ENCODE measurements at places on chromosomes 2 and 18. TPM values are rescaled to one million over a fixed set of nuclear protein-coding genes. Genes with fewer than 3 reads are reported as not detected.

GRCh38 chr2:79910643-79911042 lies 393.9 kb downstream of the LRRTM1 start:
- no peak for DNase-seq

GRCh38 chr2:74548900-74549826 lies 4.6 kb downstream of the LOXL3 start:
- DNase-seq, result peak; percentile 78

DNA sequence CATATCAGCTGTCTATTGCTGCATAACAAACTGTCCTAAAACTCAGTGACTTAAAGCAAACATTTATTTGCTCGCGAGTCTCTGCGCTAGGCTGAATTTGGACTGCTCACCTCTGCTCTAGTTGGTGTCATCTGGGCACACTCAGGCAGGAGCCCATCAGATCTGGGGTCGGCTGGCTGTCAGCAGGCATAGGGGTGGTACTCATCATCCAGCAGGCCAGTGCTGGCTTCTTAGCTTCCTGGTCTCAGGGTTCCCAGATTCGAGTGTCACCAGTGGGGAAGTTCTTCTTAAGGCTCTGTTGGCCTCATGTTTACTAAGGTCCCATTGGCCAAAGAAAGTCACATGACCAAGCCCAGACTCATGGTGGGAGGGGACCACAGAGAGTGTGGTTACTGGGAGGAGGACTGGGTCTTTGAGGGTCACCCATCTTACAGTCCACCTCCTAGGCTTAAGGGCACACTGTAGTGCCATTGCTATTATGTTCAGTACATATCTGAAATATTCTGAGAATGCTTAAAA lies 71.6 kb upstream of the ATG16L1 start:
- DNase-seq, result no peak

KLHL41 gene
- 122 TPM for total RNA-seq

VAMP8 gene
- total RNA-seq, result 26.1 TPM

DNA sequence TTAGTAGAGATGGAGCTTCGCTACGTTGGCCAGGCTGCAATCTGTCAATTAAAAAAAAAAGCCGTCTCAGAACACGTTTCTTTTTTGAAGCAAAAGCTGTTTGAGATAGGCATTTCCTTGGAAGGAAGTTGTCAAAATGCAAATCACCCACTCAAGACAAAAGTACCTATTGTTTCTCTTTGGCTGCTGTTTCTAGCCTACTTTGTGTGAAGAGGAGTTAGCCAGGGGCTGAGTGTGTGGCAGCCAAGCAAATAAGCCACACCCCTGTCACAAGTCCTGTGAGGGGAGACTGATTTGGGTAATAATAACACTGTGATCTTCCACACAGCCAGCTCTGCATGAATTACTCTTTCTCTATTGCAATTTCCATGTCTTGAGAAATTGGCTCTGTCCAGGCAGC lies 47.4 kb upstream of the CDCA7 start:
- no peak for DNase-seq

GRCh38 chr2:28676152-28676835 lies 75.3 kb upstream of the PPP1CB start:
- DNase-seq, result no peak

DNA sequence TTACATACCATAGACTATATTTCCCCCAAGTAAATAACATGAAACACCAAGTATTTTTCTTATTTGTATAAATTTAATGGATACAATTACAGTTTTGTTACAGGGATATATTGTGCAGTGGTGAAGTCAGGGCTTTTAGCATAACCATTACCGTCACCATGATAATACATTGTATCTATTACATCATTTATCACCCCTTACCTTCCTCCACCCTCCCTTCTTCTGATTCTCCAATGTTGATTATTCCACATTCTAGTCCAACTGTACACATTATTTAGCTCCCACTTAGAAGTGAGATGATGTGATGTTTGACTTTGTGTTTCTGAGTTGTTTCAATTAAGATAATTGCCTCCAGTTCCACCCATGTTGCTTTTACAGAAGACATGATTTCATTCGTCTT lies 35.2 kb upstream of the NETO1 start:
- DNase-seq, result no peak

GRCh38 chr2:64222351-64222750 lies 78.1 kb upstream of the PELI1 start:
- DNase-seq, result no peak

EPB41L3 gene
- 12.6 TPM for total RNA-seq

GRCh38 chr2:190693533-190694232 lies 44.8 kb downstream of the NAB1 start:
- DNase-seq, result no peak

GRCh38 chr18:62992877-62993365 lies 277.6 kb downstream of the PHLPP1 start:
- DNase-seq, result no peak

TPRKB gene
- 28.3 TPM for total RNA-seq

DNA sequence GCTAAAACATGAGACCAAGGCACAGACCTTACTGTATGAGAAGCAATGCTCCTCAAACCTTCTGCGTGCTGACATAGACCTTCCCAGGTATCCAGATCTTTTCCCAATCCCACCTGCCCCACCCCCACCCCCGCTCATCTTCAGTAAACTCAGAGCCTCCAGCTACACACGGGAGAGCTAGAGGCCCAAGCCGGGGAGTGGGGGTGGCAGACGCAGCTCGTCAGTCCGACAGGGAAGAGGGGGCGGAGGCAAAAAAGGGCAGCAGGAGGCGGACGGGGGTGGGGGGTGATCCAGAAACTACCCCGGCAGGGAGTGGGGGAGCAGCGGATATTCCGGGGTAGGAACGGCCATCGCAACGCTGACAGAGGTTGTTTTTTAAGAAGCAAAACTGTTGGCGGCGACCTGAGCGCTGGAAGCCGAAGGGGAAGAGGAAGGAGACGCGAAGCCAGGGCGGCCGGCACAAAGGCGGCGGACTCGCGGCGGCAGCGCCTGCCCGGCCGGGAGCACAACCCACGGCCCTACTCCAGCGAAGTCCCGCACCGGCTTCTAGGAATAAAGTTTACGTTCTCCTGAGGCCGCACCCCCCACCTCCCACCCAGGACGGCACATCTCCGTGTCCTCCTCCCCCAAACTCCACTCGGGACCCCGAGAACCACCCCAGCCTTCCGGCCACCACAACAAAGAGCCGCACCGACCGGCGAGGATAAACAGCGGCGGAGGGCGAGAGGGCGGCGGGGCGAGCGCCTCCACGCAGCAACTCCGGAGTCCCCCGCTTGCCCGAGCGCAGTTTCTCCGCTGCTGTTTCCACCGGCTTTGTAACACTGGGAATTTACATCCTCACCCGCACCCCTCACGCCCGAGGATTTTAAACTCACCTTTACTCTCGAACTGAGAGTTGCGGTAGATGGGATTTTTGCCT lies 722 bp downstream of the BAZ2B start:
- DNase-seq, result peak; percentile 90

DNER gene
- 17.6 TPM for total RNA-seq

KCNG2 gene
- total RNA-seq, result not detected

KCNIP3 gene
- total RNA-seq, result 5.9 TPM

SNRNP200 gene
- 42.2 TPM for total RNA-seq

DNA sequence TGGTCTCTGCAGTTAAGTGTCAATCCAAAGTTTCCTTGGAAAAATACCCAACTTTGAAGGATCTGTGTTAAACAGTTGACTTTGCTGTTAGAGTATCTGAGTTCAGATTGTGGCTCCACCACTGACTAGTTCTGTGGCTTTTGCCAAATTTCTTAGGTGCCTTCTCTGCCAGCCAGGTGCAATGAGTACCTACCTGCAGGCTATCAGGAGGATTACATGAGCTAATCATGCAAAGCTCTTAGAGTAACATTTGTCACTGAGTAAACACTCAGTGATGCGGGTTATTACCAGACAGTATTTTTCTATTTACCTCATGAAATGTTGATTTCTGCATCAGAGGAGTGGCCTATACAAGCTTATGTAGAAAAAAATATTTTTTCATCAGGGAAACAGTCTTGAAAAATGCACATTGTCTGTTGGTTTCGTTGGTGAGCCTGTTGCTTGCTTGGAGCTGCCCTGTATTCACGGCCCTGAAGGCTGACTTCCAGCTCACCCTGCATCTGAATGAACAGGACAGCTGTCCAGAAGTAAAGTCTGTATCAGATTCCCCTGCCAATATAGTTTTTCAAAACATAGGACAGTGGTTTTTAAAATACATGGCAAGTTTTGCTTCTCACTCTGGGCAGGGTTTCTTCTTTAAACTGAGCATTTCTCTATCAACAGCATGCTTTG lies 235.1 kb downstream of the CDCA7 start:
- no peak for DNase-seq

DNA sequence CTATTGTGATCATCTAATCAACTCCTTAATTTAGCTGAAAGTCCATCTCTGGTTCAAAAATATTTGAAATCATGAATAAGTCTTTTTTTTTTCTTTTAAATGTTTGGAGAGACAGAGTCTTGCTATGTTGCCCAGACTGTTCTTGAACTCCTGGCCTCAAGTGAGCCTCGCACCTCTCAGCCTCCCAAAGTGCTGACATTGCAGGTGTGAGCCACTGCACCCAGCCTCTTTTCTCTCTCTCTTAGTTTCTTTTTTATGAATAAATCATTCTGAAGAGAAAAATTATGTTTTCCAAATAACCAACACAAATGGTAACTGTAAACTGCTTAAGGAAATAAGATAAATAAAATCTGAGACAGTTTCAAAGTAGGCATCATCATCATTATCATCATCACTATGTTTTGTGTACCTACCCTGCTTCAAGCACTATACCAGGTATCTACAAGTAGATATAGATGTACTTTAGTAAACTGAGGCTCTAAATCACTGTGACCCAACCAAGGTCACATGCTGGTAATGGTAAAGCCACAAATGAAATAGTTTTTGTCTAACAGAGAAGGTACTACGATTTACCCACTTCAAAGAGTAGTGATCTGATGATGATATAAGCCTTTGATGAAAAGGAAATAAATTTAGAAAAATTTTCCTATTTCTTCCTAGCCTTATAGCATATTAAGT lies 5.0 kb upstream of the NBAS start:
- no peak for DNase-seq

HES6 gene
- 4.8 TPM for total RNA-seq

GRCh38 chr2:171836146-171836910 lies 57.7 kb downstream of the SLC25A12 start:
- DNase-seq, result no peak

RGPD3 gene
- 0.43 TPM for total RNA-seq

- DNase-seq, result no peak
Observed at GRCh38 chr2:34498561-34498960, 899.5 kb upstream of the FAM98A start.

PFN4 gene
- not detected for total RNA-seq

GRCh38 chr2:23604731-23605130 lies 219.8 kb downstream of the KLHL29 start:
- DNase-seq, result no peak

- DNase-seq, result no peak
Observed at GRCh38 chr2:151789055-151789834, 39.0 kb downstream of the ARL5A start.

- DNase-seq, result no peak
Observed at GRCh38 chr2:120844070-120844738, 108.5 kb downstream of the GLI2 start.

DNA sequence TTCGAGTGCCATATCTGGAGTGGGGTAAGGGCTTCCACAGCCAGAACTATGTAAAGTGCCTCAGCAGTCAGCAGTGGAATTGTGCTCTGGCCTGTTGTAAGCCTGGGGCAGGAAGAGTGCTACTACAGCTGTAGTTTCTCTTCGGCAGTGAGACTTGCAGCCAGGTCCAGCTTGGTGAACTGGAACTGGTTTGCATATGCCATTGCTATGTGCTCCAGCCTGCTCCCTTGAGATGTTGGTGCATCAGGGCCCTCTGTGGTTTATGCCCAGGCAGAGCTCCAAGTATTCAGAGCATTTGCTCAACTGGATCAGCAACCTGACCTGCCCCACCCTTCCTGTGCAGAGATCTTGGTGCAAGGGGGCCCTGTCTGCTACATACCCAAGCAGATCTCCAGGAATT lies 47.8 kb downstream of the ZNF804A start:
- DNase-seq, result no peak
